Inflammatory macrophage treated with lipopolysaccharide for 1 hour (primary cell): ENCODE measurements at places on chromosomes 2 and 18.

- no peak for DNase-seq
Observed at GRCh38 chr2:137179542-137179941, 414.2 kb downstream of the THSD7B start.

GRCh38 chr2:206597717-206598218 is 44.5 kb upstream of the FAM237A start:
- DNase-seq, result no peak

GRCh38 chr2:76558157-76558556 is 847.4 kb upstream of the GCFC2 start:
- DNase-seq, result no peak

- peak; percentile 95 for DNase-seq
Observed at GRCh38 chr18:63161761-63162195, 157.8 kb downstream of the BCL2 start.

GRCh38 chr2:217753460-217754200 is 249.2 kb downstream of the TNS1 start:
- no peak for DNase-seq

GRCh38 chr2:12623051-12623450 is 93.7 kb upstream of the TRIB2 start:
- no peak for DNase-seq

DNA sequence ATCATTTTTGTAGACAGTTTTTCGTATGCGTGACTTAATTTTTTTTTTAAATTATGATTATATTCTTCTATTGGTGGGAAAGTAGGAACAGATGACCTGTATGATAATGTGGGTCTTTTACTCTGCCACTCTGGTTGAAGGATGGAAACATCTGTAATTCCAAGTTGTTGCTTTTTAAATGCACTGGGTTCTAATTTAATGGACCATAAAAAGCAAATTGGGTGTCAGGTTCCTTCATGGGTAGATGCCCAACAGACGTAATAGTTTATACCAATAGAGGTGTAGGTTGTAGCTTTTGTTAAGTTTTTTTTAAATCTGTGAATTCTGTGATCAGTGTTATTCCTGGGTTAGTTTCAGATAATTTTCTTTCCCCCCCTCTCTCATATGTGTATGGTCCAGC is 117.6 kb downstream of the MAP4K4 start:
- no peak for DNase-seq

GRCh38 chr2:145595296-145595695 is 1075.4 kb upstream of the ZEB2 start:
- peak; percentile 46 for DNase-seq

DNA sequence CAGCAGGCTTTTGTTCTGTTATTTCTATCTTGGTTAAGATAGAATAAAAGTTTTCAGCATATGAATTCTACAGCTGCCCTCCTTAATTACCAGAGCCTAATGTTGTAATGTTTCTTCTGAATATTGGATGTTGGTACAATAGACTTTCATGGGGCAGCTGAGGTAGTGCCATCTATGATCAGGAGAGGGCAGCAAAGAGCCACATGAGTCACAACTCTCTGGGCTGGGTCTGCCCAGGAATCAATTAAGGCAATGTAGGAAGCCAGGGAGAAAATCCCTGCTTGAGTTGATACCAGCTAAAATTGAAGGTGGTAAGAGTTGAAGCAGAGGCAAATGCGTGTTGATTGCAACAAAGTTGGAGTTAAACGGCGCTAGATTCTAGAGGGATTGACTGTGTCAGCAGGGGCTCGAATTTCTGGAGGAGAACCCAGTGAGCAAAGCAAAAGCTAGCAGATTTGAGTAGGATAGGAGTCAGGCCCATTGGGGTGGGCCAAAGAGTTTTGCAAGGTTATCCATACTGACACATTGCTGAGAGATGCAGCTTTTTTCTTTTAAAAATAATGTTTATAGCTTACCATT is 10.6 kb upstream of the MC5R start:
- peak; percentile 84 for DNase-seq

- no peak for DNase-seq
Observed at GRCh38 chr2:234770031-234770506, 181.7 kb upstream of the SH3BP4 start.

DNA sequence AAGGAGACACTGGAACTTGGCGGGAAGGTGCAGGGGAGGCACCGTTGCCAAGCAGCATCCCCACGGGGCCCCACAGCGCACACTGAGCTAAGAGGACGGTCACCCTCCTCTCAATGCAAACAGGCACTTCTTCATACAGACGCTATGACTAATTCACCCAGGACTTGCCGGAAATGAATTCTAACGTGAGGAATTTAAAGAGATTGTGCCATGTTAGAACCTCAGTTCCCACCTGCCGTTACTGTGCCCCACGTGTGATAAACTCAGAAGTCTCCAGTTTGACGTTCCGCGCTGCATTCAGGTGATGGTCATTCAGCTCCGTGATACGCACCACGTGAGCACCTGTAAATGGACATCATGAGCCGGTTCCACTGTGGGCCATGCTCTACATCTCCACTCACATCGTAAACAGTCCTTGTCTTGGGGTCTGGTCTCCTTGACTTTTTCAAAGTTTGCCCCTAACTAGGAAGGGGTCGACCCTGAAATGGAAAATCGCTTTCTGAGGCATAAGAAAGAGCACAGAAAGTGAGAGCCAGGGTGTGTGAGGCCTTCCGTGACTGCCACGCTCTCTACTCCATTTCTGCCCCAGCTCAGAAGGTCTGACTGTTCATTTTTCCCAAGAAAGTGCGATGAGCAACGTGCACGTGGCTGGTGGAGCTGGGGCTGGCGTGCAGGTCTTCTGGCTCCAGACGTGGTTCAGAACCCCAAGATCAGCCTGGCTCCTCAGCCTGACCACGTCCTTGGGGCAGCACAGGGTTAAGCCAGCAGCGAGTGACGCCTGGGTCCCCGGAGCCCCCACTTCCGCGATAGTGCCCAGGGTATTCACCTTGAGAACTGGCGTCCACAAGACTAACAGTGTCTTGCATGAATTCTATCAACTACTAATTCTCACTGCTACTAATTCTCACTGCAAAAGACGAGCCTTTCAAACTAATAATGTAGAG is 35.1 kb downstream of the TMEM18 start:
- no peak for DNase-seq

DNA sequence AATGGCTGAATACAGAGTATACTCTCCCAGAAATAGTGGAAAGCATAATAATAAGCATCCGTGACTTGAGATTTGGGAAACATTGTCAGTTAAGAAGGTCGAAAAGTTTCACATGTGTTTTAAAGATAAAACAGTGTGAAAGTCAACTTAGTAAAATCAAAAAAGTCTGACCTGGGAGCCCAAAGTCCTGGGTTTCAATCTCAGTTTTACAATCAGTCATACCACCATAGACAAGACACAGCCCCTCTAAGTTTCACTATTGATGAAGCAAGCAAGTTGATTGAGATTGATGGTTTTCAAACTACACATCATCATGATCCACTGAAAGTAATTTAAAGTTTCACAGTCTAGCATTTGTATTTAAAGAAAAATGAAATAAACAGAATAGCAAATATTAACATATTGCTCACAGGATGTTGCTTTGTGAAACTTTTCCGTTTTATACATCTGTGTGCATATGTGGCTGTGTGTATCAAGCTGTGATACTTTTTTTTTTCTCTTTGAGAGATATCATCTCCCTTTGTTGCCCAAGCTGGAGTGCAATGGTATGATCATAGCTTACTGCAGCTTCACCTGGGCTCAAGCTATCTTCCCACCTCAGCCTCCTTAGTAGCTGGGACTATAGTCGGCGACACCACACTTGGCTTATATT is 71.1 kb downstream of the PIK3C3 start:
- DNase-seq, result no peak

DNA sequence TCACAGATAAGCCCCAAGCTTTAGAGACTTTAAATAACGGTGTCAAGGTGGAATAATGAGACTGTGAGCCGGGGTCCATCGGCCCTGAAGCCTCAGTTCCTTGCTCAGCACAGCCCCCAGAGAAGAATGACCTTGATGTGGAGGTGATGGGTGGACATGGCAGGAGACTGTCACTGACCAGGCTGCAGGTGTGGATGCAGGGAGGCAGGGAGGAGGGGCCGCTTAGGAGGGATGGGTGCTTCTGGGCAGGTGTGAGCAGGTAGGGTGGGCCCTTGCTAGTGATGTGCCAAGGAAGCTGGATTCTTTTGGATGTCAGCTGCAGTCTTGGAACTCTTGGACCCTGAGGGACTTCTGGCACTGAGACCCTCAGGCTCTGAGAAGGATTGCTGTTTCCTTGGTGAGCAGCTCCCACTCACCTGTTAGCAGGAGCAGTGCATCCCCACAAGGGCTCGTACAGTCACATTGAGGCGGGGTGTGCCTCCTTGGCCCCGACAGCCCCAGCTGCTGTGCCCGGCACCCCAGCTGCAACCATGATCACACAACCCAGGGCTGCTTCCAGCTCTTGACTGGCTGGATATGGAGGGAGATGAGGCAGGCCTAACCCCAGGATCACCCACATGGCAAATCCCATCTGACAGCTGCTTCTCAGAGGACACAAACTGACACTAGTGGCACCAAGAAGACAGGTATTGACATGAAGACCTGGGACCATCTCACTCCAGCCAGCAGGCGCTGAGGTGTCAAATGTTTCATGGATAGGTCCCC is 209.8 kb upstream of the HDAC4 start:
- no peak for DNase-seq

DNA sequence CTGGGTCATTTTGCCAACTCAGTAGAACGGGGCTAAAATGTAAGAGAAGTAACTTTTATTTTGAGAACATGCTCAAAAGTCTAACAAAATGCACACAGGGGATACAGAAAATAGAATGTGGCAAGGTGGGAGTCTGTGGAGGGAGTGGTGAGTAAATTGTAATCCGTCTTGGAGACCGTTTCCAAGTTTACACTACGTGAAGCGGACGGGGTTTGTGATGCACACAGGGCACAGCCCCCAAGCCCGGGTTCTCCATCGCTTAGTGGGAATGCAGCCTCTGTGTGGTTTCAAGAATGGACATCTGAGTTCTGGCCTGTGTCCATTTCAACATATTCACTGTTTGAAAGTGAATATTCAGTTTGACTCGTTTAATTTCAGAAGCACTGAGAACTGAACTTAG is 65.0 kb upstream of the TMEM18 start:
- DNase-seq, result no peak

GRCh38 chr18:23584019-23584983 is 2.0 kb downstream of the NPC1 start:
- DNase-seq, result peak; percentile 65

- DNase-seq, result peak; percentile 6
Observed at GRCh38 chr2:22281033-22281432, 1103.9 kb upstream of the KLHL29 start.

GRCh38 chr2:111030260-111030891 is 90.3 kb upstream of the BCL2L11 start:
- no peak for DNase-seq

DNA sequence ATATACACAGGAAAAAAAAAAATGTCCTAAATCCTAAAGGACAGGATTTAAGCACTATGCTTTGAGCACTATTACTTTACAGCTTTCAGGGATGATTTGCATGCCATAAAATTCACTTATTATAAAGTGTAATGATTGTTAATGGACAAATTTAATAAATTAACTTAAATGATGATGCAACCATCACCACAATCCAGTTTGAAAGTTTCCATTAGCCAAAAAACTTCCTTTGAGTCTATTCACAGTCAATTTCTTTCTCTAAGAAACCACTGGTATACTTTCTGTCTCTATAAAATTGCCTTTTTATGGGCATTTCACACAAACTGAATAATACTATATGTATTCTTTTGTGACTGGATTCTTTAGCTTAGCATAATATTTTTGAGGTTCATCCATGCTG is 111.1 kb upstream of the RIOK3 start:
- no peak for DNase-seq

DNA sequence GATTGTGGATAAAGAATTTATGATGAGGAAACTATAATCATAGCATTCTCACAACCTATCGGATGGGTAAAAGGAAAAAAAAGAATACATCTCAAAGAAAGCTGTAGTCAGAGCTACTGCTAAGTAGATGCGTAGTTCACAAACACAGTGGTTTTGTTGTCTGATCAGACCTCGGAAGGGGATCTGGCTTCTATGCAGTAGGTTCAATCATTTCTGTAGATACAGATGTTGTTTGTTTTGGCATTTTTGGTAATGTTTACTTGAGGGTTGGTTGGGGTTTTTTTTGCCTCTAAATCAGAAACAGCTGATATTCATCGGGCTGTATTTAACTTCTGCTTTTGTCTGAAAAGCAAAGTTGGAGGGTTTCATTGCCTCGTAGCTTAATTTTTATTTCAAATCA is 42.1 kb downstream of the NPAS2 start:
- peak; percentile 9 for DNase-seq

GRCh38 chr2:2660789-2661355 is 329.8 kb upstream of the MYT1L start:
- DNase-seq, result no peak

DNA sequence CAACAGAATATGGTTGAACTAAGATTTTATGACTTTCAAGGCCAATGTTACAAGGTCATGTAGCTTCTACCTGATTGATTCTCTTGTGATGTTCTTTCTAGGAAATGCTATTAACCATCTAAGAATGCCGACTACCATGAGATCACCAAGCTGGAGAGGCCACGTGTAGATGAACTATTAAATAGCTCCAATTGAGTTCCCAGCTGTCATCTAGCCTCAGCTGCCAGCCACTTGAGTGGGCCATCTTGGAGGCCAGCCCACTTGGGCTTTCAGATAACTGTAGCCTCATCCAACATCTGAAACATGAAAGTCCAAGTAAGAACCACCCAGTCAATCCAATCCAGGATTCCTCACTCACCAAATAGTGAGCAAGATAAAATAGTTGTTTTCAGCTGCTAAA is 376.9 kb upstream of the TMEFF2 start:
- no peak for DNase-seq

DNA sequence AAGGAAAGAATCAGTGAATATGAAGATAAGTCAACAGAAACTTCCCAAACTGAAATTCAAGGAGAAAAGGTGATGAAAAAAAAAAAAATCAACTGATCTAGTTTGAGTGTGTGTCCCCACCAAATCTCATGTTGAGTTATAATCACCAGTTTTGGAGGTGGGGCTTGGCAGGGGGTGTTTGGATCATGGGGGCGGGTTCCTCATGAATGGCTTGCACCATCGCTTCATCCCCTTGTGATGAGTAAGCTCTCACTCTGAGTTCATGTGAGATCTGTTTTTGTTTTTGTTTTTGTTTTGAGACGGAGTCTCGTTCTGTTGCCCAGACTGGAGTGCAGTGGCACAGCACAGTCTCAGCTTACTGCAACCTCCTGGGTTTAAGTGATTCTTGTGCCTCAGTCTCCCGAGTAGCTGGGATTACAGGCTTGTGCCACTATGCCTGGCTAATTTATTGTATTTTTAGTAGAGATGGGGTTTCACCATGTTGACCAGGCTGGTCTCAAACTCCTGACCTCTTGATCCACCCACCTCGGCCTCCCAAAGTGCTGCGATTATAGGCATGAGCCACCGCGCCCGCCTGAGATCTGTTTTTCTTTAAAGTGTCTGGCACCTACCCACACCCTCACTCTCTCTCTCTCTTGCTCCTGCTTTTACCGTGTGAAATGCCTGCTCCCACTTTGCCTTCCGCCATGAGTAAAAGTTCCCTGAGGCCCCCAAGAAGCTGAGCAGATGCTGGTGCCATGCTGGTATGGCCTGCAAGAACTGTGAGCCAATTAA is 4.0 kb upstream of the SLC66A2 start:
- DNase-seq, result peak; percentile 91
